Lung (tissue), 17 donors: ENCODE measurements at places on chromosomes 3 and 15. TPM values are rescaled to one million over a fixed set of nuclear protein-coding genes. Genes with fewer than 3 reads are reported as not detected.

Gene TFDP2
- 24.1 TPM for total RNA-seq

DNA sequence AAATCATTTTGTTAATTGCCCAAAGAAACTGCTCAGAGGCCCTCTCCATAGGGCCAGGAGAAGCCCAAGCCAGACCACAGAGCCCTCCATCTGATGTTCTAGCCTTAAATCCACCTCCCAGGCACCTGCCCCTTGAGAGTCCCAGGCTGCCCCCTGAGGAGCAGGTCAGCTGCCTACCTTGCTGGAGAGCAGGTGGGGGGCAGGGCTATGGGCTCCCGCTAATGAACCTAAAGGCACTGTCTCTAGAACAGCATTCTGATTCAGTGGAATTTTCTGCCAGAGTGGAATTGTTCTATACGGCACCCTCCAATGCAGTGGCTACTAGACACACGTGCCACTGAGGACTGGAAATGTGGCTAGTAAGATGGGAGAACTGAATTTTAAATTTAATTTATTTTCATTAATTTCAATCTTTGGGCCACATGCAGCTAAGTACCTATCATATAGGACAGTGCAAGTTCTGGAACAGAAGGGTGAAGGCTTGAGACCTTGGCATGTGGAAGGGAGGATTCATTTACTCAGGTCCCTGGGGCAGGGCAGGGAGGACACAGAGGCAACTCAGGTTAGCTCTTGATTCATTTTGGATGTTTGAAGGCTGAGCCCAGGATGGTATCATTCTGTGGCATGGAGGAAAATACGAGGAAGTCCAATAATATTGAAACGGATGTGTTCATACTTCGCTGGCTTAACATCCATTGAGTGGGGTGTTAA is 11.4 kb downstream of the AMOTL2 start:
- peaks cover 47% of the 10 kb centered on the region for H3K4me1 ChIP-seq
- no peak for DNase-seq
- peaks cover 39% of the 10 kb centered on the region for H3K36me3 ChIP-seq
- H3K27ac ChIP-seq = peak overlapping the region; percentile 90

Gene CMTM8
- 17.0 TPM for total RNA-seq

GRCh38 chr3:49377483-49377882 is 19.3 kb upstream of the GPX1 start:
- H3K27me3 ChIP-seq = no peaks in the 10 kb centered on the region
- H3K27ac ChIP-seq = no peak overlapping the region
- peaks cover 10% of the 10 kb centered on the region for H3K4me1 ChIP-seq
- DNase-seq = no peak

DNA sequence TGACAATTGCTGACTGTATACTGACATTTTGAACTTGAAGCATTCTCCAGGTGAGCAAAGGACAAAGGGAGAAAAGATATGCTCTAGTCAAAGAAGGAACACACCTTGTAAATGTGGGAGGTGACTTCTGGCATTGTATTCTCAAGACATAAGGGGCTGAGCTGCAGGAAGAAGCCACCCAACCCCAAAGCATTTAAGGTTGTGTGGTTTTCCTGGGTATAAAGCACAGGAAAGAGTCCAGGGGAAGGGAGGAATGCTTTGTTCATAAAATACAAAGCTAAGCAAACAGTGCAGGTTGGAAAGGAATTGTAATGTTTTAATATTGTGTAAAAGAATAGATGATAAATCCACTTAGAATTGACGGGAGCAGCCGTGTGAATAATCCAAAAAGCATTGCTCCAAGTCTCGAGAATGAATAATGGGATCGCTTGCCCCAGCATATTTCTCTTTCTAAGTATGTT is 102.4 kb upstream of the LRIG1 start:
- H3K4me1 ChIP-seq = no peaks in the 10 kb centered on the region
- H3K27me3 ChIP-seq = no peaks in the 10 kb centered on the region
- H3K4me3 ChIP-seq = no peak overlapping the region
- no peak for DNase-seq
- H3K27ac ChIP-seq = no peak overlapping the region

Gene SH2D7
- total RNA-seq = 0.25 TPM

DNA sequence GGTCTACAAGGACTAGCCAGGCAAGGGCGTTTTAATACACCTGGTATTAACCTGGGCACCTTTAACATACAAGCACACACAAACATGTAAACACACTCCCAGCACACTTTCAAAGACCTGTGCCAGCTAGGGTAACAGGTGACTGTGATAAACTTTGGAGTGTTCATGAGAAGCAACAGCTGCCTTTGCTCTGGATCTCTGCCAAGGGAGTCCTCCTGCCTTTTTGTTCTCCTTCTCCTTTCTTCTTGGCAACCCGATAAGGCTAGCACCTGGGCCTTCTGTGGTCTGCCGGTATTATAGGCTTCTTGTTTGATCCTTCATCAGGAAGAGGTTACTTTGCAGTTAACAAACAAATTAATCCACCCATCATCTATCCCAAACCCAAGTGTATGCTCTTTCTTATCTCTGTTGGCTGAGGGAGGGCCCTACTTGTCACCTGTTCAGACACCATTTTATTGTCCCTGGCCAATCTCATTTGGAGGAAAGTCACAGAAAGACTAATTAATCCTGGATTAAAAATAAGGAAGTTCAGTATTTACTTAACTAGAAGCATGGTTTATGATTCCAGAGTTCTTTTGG is at the start of gene RETNLB:
RETNLB (minus strand) TSS at position 7 of the 579 bp plus-strand sequence. CDS start 225 bp downstream, outside the sequence.
- H3K4me1 ChIP-seq = no peaks in the 10 kb centered on the region
- H3K27ac ChIP-seq = no peak within 1 kb of the TSS
- DNase-seq = no peak
- H3K4me3 ChIP-seq = no peak within 1 kb of the TSS
- H3K27me3 ChIP-seq = no peaks in the 10 kb centered on the region
- H3K36me3 ChIP-seq = no peaks in the 10 kb centered on the region

- no peaks in the 10 kb centered on the region for H3K27me3 ChIP-seq
- DNase-seq = no peak
- no peak overlapping the region for H3K27ac ChIP-seq
- H3K36me3 ChIP-seq = no peaks in the 10 kb centered on the region
- H3K4me1 ChIP-seq = no peaks in the 10 kb centered on the region
Observed at GRCh38 chr15:48366584-48367312, 35.5 kb downstream of the DUT start.

Gene PLSCR5
- not detected for total RNA-seq

Gene PRRT3
- total RNA-seq = 2.1 TPM

GRCh38 chr15:35107122-35107521 is 22.0 kb upstream of the NANOGP8 start:
- H3K4me1 ChIP-seq = peaks cover 16% of the 10 kb centered on the region
- H3K36me3 ChIP-seq = no peaks in the 10 kb centered on the region
- no peak for DNase-seq
- no peaks in the 10 kb centered on the region for H3K27me3 ChIP-seq
- no peak overlapping the region for H3K27ac ChIP-seq
- no peak overlapping the region for H3K4me3 ChIP-seq

DNA sequence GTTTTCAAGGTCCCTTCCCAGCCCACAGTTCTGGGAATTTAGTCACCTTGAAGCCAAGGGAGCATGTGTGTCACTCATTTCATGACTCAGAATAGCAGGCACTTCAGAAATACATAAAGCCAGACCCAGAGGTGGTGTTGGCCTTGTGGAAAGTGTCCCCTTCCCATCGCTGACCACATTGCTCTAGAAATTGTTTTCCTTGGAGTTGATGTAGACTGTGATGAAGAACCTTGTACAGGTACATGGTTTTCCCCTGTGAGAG is 158.8 kb downstream of the SLCO3A1 start:
- H3K27ac ChIP-seq = peak overlapping the region; percentile 92
- no peaks in the 10 kb centered on the region for H3K27me3 ChIP-seq
- H3K4me3 ChIP-seq = no peak overlapping the region

DNA sequence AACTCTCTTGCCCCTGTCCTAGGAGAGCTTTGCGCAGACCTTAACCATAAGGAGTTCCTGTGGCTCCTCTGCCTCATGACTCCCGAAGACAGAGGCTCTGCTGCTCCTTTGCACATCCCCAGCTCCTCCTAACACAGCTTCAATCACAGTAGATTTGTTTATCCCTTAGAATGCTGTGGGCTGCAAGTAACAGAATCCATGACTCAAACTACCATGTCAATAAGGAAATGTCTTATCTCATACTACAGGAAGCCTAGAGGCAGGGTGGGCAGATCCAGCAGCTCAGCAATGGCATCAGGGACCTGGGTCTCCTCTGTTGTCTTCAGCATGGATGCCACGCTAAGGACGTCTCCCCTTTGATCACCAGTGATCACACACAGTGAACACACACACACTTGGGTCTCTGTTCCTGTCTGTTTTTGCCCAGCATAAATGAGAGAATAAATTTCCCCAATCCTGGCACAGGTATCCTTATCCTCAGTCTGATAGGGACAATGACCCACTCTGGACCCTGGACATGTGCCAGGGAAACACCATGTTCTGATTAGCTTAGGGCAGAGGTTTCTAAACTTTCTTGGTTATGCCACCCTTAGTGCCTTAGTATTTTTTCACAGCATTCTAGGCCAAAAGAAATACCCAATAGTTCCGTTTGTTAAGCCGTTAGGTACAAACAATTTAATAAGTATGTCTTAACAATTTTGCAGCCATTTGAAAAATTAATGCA is 46.1 kb upstream of the MRPS22 start:
- H3K4me1 ChIP-seq = peaks cover 6% of the 10 kb centered on the region
- H3K27ac ChIP-seq = no peak overlapping the region
- DNase-seq = no peak
- no peaks in the 10 kb centered on the region for H3K27me3 ChIP-seq

Gene CCDC174
- total RNA-seq = 17.1 TPM

DNA sequence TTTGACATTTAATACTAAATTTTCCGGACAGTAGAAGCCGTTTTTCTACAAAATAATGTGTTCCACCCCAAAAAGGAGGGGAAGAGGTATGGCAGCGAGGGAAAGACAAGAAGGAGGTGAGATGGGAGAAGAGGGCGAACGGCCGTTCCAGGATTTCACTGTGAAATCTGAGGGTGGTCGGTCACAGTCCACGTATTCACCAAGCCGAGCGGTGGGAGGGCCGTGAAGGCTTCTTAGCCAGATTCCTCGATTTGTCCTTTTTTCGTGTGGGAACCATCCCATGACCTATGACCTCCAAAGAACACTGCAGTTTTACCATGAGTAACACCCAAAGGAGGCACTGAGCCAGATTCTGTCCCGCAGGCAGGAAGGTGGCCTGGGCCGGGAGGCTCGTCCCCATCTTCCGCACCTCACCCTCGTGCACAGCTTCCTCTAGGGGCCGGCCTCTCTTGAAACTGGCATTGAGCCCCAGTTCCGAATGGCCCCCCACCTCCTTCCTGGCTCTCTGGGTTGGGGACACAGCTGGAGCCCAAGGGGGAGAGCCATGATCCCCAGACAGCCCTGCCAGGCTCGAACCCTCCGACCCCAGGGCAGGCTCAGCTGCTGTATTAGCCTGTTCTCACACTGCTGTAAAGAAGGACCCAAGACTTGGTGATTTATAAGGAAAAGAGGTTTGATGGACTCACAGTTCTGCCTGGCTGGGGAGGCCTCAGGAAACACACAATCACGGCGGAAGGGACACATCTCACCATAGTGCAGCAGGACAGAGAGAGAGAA is 23.7 kb downstream of the XXYLT1 start:
- no peak for DNase-seq
- no peak overlapping the region for H3K27ac ChIP-seq
- no peak overlapping the region for H3K4me3 ChIP-seq
- H3K36me3 ChIP-seq = no peaks in the 10 kb centered on the region
- peaks cover 3% of the 10 kb centered on the region for H3K4me1 ChIP-seq
- no peaks in the 10 kb centered on the region for H3K27me3 ChIP-seq

GRCh38 chr3:66256806-66257205 is 36.0 kb downstream of the SLC25A26 start:
- H3K4me1 ChIP-seq = no peaks in the 10 kb centered on the region
- no peaks in the 10 kb centered on the region for H3K27me3 ChIP-seq
- H3K36me3 ChIP-seq = no peaks in the 10 kb centered on the region
- DNase-seq = no peak
- H3K27ac ChIP-seq = no peak overlapping the region

GRCh38 chr3:124172816-124173215 is 180.9 kb upstream of the ROPN1 start:
- no peak for DNase-seq
- no peak overlapping the region for H3K27ac ChIP-seq
- no peak overlapping the region for H3K4me3 ChIP-seq
- no peaks in the 10 kb centered on the region for H3K36me3 ChIP-seq

- H3K4me3 ChIP-seq = no peak overlapping the region
- no peaks in the 10 kb centered on the region for H3K4me1 ChIP-seq
- H3K36me3 ChIP-seq = no peaks in the 10 kb centered on the region
- peak; percentile 90 for DNase-seq
Observed at GRCh38 chr15:92715758-92716157, 60.2 kb upstream of the FAM174B start.

DNA sequence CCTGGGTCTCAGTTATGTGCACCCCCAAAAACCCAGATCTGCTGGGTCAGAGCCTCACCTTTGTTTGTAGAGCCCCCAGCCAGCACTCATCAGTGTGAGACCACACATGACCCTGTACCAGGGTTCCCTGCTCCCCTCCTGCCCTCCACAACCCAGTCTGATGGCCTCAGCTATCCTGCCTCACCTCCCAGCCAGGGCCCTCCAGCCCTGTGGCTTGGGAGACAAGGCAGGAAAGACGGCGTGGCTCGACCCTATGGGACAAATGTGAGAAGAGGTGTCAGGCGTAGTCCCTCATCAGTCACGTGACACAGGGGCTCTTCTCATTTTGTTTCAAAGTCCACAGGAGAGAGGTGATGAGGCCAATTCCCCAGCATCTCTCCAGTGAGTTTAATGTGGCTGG is 28.3 kb upstream of the PRR23E start:
- no peaks in the 10 kb centered on the region for H3K27me3 ChIP-seq
- H3K4me3 ChIP-seq = no peak overlapping the region

DNA sequence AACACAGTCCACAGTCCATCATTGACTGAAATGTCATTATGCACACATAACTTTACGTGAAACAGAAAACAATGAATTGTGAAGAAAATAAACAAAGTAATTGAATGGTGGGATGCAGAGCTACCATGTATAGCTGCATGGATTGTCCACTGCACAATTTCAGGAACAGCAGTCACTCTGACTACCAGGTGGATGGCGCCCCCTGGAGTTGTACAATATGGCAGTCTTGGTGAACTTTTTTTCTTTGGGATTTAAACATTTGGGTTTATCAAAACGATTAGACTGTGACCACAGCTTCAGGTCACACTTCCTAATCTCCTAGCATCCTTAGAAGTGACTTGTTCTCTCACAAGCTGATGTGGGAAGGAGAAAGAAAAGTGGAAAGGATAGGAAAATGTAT is 48.9 kb upstream of the TCF12 start:
- H3K27me3 ChIP-seq = no peaks in the 10 kb centered on the region
- H3K4me1 ChIP-seq = no peaks in the 10 kb centered on the region
- peak; percentile 29 for DNase-seq
- no peak overlapping the region for H3K27ac ChIP-seq

DNA sequence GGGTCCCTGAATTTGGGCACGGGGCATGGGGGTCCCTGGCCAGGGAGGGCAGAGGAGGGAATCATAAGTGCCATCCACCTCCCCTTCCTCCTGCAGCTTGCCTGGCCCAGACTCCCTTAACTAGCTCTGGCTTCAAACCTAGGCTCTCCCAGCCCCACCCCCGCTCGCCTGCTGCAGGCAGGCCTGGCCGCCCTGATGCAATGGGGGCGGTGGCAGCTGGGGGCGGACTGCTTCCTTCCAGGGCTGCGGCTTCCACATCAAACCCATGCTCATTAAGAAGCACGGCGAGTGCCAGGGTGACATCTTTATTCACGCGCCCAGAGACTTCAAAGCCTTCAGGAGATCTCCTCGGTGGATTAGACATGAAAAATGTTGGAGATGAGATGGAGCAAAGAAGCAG is 123.1 kb downstream of the TPRA1 start:
- no peaks in the 10 kb centered on the region for H3K27me3 ChIP-seq
- H3K27ac ChIP-seq = no peak overlapping the region
- no peaks in the 10 kb centered on the region for H3K36me3 ChIP-seq
- H3K4me3 ChIP-seq = no peak overlapping the region
- H3K4me1 ChIP-seq = no peaks in the 10 kb centered on the region

- no peaks in the 10 kb centered on the region for H3K36me3 ChIP-seq
- peak overlapping the region; percentile 85 for H3K27ac ChIP-seq
- no peak for DNase-seq
Observed at GRCh38 chr3:36964817-36965216, 20.0 kb upstream of the TRANK1 start.
